ENCODE measurements at places on chromosomes 5 and 9. TPM values are rescaled to one million over a fixed set of nuclear protein-coding genes. Genes with fewer than 3 reads are reported as not detected.

Gene GABBR2
- total RNA-seq, result 0.12 TPM

Gene CDO1
- total RNA-seq, result 3.4 TPM

Gene DENND4C
- 80.3 TPM for total RNA-seq

Gene HSPB3
- total RNA-seq, result 1.8 TPM

Gene MYORG
- 1.2 TPM for total RNA-seq
